Suprapubic skin (tissue), 4 donors: ENCODE measurements at places on chromosomes 7 and 10.

- no peak for DNase-seq
Observed at GRCh38 chr7:94003446-94004023, 620 bp downstream of the BET1 start.

GRCh38 chr10:49817845-49818244 is 55.7 kb upstream of the OGDHL start:
- DNase-seq = no peak

GRCh38 chr10:129711291-129711690 is 244.2 kb downstream of the MGMT start:
- no peak for DNase-seq

GRCh38 chr10:91567815-91568214 is 65.1 kb downstream of the PPP1R3C start:
- no peak for DNase-seq
